ENCODE measurements at places on chromosomes 3 and 15.

DNA sequence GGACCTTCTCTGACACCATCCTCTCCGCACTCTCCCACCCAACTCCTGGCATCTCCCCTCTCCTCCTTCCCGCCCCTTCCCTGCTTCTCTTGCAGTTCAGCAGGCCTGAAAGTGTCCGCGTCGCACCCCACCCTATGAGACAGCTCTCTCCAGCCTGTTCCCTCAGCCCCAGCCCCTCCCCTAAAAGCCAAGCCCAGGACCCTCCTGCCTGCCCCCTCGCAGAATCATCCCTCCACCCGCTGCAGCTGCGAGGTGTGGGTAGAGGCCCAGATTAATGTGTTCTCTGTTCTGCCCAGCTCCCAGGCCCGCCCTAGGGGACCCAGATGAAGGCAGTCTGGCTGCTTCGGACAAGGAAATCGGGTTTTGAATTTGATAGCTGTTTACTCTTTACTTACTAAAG lies 410 bp downstream of the PRR23E start:
- no peak for DNase-seq

- no peak for DNase-seq
These were observed 507 bp upstream of the GOLIM4 start for GRCh38 chr3:168096210-168096652.

- no peak for DNase-seq
These were observed 567.0 kb upstream of the RGMA start for GRCh38 chr15:93656041-93656440.

DNA sequence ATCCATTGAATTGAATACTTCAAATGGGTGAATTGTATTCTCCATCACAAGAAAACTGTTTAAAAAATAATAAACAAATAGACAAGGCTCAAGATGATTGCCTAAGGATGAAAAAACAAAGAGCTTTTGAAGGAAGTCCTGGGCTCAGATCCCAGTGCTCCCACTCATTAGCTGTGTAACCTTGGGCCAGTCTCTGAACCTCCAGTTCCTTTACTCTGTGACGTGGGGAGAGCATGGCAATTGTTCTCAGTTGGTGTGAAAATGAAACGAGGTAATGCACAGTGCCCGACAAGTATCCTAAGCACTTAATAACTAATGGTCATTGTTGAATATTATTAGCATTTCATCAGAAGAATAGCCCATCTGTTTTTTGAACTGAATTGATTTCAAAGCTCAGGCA lies 40.7 kb downstream of the TNIK start:
- no peak for DNase-seq

- DNase-seq, result no peak
These were observed 297.5 kb downstream of the SHQ1 start for GRCh38 chr3:72550582-72551262.

DNA sequence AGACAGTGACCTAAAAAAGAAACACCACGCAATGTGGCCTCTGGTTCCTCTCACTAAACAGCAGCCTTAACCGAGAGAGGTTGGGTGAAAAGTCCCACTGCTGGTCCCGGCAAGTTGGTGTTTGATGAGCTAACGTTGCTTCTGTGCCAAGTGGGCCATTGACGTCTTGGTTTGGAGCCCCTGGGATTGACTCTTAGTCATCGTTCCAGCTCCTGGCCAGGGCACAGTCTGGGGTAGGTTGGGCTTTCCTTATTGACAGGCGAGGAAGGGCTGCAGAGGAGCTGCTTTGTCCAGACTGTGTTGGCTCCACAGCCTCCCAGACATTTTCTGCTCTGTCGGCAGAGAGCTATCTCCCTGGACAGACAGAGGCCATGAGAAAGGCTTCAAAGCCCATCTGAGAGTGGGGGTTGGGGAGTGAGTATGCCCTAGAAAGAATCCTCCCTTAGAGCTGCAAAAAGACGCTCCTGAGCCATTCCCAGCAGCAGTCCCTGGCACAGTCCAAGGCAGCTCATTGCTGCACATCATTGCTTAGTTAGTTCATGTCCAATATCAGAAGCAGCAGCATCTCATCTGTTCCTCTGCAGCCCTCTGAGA lies 28.6 kb upstream of the C3orf80 start:
- no peak for DNase-seq

GRCh38 chr3:18284716-18285115 lies 140.4 kb downstream of the SATB1 start:
- DNase-seq, result no peak

DNA sequence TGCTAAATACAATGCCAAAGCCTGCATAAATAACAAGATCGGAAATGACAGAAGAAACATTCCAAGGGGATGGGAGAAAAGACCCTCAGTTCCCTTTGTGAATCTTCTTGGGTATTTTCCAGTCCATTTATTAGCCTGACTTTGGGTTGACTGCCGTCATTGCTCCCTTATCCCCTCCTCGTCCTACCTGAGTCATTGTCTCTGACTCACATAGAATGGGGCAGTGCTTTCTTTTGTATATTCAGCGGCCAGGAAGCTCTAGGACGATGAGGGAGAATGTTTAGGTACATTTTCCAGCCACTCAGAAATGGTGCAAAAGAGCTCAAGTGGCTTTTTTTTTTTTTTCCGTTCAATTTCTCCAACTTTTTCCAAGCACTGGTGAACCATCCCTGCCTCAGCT lies 71.6 kb downstream of the KAT2B start:
- DNase-seq, result no peak

DNA sequence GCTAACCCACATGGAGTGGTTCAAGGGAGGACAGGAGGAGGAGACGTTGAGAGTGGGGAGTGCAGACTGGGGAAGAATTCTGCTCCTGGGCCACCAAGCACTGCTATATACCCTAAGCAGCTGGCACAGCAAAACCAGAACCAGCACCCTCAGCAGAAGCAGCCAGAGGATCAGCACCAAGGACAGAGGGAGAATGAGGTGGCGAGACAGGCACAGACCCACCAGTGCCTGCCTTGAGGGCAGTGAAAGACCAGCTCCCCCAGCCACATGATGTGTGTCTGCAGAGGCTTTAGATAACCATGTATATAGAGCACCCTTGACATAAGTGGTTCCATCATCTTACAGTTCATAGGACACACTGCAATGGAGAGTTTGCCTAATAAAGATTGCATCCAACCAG lies 319.0 kb downstream of the GABRB3 start:
- no peak for DNase-seq

- no peak for DNase-seq
These were observed 385.8 kb upstream of the CNTN6 start for GRCh38 chr3:707041-707440.

GRCh38 chr3:186362988-186363387 lies 954 bp upstream of the DGKG start:
- DNase-seq, result no peak
